H1 (cell line): ENCODE measurements at places on chromosomes 7 and 10. TPM values are rescaled to one million over a fixed set of nuclear protein-coding genes. Genes with fewer than 3 reads are reported as not detected.
A peak's percentile ranks its signal among the peaks of the same experiment; 100 is the strongest.

Gene C10orf105
- total RNA-seq = 0.48 and 0.73 TPM in 2 replicates

Gene OR9A2
- total RNA-seq = not detected in 2 replicates

Gene CYP3A7
- total RNA-seq = not detected in 2 replicates

Gene CPVL
- 39.5 and 40.0 TPM in 2 replicates for total RNA-seq

Gene CCDC172
- 1.7 and 3.6 TPM in 2 replicates for total RNA-seq

Gene TAC1
- 4.0 and 4.3 TPM in 2 replicates for total RNA-seq

DNA sequence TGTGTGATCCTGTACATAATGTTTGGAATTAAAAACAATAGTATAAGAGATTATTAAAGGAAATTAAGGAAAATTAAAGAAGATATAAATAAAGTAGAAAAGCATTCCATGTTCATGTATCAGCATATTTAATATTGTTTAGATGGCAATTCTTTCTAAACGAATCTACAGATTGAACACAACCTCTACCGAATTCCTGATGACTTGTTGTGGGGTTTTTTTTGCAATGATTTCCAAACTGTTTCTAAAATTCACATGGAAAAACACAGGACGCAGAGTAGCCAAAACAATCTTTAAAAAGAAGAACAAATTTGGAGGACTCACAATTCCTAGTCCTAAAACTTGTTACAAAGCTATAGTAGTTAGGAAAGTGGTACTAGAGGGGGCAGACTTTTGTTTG is 573.4 kb upstream of the IGFBP3 start:
- no peak for DNase-seq

GRCh38 chr10:80497187-80498077 is 40.3 kb upstream of the SH2D4B start:
- DNase-seq = no peak

GRCh38 chr10:98269435-98269912 is 1.5 kb upstream of the LOXL4 start:
- DNase-seq = peak; percentile 17

DNA sequence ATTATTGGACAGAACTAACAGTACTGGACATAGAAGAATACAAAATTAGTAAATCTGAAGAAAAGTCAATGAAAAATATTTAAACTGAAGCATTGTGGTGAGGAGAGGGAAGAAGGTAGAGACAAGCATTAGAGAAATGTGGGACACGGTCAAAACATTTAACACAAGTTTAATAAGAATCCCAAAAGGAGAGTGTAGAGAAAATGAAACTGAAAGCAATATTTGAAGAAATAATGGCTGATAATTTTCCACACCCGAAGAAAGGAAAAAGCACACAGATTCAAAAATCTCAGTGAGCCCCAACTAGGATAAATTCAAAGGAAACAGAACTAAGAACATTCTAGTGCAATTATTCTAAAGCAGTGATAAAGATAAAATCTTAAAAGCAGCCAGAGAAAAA is 126.4 kb upstream of the LRRTM3 start:
- no peak for DNase-seq

DNA sequence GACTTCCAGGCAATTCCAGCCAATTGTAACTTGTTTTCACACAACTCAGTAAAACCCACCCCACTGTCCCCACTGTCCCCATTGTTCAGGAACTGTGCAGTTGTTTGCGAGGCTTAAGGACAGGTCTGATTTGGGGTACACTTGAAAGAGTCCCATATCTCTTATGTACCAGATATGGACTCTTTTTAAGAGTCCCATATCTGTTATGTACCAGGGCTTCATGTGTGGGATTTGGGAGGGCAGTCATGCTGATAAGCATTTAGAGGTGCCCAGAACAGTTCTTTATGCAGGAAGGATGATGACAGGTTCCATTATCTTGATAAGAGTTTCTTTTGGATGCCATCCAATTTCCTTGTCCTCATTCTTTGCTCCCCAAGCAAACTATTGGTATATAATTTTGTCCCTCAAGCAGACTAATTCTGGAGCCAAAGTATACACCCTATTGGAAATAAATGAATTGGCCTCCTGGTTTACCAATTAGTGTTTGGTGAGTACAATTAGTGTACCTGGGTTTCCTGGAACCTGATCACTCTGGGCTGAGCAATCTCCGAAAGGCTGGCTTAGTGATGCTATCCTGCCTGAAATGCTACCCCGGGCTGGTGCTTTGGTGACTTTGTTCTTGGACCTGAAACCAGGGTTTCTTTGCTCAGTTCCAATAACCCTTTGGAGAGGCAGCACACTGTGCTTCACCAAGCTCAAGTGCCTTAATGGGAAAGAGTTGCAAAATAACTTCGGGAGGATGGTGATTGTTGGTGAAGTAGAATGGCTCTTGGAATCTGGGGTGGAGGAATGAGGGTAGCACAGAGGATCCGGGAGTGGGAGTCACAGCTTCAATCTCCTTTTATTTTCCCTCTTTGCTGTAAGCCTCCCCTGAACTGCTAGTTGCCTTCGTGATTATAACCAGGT is 6.2 kb upstream of the DMBT1 start:
- no peak for DNase-seq

- DNase-seq = no peak
Observed at GRCh38 chr7:94239661-94240234, 154.9 kb upstream of the COL1A2 start.
